ENCODE measurements at places on chromosomes 6 and 20.

- DNase-seq = no peak
These were observed 40.2 kb downstream of the BTBD3 start for GRCh38 chr20:11957911-11958310.

DNA sequence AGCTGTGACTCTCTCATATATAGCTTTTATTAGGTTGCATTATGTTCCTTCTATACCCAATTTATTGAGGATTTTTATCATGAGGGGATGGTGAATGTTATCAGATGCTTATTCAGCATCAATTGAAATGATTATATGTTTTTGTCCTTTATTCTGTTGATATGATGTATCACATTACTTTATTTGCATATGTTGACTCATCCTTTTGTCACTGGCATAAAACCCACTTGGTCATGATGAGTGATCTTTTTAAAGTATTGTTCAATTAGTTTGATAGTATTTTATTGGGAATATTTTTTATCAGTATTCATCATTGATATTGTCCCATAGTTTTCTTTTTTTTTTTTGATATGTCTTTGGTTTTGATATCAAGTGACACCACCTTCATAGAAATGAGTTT, 529.9 kb downstream of the MMUT start:
- no peak for DNase-seq

- DNase-seq = no peak
These were observed 101.7 kb upstream of the SASH1 start for GRCh38 chr6:148240861-148241477.

- DNase-seq = no peak
These were observed 247.8 kb upstream of the ZFP64 start for GRCh38 chr20:52439375-52439774.

DNA sequence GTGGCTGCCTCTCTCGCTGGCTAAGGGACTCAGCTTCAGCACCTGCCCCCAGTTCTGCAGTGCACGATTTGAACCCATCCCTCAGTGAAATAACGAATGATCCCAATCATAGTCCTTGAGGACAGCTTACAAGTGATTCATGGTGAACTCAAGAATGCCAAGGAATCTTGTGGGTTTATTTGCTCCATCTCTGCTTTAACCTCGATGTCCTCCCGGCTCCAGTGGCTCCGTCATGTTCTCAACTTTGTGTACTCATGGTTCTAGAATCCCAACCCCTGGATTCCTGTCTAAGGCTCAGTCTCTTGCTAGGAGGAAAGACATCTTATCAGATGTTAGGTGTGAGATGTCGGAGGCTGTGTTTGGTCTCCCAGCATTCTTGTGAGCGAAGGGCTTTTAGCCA, 29.0 kb upstream of the GTSF1L start:
- no peak for DNase-seq

DNA sequence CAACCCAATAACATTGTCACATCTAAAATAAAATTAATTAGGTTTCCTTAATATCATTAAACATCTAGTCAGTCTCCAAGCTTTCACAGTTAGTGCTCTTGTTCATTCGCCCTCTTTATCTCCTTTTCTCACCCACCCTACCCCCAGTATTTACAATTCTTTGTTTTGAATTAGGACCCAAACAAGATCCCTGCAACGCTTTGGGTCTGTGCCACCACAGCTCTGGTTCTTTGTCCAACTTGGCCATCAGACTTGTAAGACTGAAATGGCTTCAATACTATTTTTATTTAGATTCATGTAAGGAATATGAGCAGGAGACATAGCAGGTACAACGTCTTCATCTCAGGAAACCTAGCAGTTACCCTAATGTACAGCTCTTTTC, 276.5 kb downstream of the CDKAL1 start:
- DNase-seq = no peak

DNA sequence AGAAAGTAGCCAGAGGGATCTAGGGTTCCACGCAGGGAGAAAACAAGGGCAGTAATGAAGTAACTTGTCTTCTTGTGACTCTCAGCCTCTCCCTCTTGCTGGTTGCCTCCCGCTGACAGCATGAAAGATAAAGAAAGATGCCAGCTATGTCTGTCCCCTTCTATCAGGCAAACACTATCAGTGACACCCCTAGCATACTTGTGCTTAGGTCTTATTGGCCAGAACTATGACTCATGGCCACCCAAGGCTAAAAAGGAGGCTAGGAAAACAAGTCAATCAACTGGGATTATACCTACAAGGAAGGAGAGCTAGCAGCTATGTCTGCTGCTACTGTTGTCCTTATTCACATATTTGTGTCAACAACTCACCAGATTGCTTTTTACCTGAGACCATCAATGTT, 206.8 kb upstream of the SOX4 start:
- no peak for DNase-seq

- DNase-seq = peak; percentile 74
These were observed 108.7 kb downstream of the NCOA3 start for GRCh38 chr20:47610247-47610944.

DNA sequence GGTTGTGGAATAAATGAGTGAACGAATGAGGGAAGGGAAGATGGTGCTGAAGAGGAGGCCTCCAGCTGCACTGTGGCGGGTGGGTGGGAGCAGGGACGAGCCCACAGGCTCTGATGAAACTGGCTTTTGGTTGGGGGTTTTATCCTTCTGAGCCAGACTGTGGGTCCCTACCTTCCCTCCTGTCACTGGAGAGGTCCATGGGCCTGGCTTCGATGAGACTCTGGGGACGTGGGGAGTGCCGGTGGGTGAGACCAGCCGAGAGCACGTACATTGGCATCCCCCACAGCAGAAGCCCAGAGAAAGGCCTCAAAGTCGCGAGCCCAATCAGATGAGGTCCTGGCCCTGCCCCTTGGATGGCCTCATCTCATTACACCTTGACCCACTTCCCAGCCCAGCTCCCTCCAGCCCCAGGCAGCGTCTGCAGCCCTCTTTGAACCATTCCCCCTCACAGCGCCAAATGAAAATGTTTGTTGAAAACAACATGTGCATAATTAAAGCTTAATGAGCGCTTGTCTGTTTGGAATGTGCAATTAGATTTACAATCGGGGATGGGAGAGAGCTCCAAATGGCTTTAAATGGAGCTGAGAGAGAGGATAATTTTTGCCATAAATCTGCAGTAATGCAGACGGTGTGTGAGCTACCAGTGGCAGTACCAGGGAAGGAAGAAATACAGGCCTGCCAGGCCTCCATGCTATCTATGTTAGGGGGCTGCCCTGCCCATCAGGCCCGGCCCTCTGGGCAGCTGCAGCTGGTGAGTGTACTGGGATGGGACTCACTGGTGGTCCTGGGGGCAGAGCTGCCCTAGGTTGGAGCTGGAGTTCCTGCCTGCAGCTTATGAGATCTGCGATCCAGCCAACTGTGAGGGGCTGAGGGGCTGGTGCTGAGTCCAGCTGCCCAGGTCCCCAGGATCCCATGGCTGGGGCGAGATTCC, 47.2 kb downstream of the TOX2 start:
- no peak for DNase-seq

DNA sequence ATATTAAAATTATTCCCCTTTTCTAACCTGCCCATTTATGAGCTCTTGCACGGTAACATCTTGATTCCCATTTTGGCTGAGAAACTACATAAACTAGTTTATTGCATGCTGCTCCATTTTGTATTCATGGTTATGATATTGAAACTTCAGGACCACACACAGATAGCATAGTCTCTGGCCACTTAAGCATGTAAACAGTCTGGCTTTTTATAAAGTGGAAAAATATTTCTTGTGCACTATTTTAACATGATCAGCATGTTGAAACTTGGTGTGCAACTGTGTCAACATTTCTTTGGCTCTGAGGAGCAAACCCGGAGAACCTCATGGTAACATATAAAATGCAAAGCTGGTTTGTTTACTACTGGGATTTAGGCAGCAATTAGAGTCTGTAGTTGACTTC, 70.7 kb downstream of the SLX4IP start:
- no peak for DNase-seq

DNA sequence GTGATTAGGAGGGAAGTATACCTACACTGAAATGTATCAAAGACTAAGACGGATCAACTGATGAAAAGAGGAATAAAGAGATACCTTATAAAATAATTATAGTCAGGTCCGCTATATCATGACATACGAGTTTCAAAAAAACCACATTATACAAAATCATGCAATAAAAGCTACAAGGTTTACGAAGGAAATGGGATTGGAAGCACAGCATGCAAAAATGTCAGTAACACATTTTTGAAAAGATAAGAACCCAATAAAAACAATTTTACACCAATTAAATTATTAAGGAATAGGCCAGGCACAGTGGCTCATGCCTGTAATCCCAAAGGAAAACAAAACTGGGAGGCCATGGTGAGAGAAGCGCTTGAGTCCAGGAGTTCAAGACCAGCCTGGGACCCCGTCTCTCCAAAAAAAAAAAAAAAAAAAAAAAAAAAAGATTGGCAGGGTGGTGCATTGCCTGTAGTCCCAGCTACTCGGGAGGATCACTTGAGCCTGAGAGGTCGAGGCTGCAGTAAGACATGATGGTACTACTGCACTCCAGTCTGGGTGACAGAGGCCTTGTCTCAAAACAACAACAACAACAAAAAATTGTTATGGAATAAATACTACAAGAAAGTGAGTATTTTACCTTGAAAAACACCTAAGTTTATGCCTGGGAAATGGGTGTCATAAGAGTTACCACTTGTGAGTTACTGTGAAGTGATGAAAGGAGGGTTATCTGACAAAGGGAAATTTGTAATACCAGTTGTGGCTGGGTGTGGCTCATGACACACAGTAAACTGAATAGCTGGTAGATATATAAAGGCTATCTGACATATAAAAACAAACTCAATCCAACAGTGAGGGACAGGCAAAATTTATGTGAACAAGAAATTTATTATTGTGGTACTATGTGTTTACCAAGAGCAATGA, 45.2 kb downstream of the RANBP9 start:
- no peak for DNase-seq

DNA sequence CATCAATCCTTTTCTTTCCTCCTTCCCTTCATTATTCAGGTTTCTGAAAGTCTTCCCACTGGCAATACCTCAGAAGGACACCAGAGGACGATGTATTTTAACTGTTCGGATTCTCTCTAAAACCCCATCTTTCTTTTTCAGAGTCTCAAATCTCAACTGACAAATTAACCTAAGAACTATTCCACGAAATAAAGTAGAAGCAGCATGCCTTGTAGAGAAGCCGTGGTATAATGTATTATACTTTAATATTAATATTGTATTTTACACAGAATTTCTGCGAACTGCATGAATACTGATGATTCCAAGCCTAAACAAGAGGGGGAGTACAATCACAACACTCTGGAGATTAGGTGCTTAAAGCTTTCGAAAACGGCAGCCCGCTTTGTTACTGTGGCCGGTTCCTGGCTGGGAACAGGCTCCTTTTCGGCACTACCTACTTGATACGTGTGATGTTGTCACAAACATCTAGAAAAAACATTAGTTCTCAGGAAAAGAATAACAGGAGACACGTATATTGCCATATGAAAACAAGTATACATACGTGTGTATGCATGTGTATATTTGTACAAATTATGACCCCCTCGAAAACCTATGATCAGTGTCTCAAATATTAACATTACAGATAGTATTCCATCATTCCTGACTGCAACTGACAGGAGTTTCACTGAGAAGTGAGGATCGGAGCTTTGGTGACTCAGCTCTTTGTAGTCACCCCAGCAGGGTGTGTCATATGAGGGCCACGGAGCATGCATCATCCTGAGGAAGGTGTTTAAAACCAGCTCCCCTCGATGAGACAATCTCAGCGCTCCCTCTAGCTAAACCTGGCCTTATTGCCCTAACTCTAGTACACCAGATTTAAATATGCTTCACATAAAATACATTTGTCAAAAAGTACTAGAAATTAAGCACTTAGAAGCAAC, 319.7 kb upstream of the TCF21 start:
- peak; percentile 5 for DNase-seq

DNA sequence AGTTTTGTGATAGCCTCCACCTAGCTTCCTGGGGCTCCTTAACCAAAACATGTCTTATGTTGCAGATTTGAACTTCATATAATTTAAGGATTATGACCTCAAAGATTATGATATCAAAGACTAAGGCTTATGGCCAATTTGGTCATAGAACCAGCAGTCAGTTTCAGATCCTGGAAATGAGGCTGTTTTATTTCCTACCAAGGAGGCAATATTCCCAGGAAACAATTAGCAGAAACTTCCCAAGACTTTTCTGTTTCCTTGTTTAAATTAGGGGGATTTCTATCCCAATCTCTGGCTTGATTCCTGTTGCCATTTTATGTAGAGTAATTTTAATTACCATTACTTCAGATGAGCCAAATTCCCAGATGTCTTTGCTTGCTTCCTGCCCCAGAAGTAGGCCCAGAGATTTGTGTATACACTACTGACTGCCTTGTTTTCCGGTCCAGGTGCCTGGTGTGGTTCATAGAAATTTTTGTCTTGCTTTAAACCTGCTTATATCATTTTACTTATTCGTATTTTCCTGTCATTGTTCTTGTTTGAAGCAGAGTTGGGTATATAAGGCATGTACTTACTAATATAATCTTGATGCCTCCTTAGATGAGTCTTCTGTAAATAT, 119.2 kb upstream of the TMEM170B start:
- no peak for DNase-seq

- no peak for DNase-seq
These were observed 143.2 kb upstream of the ZNF217 start for GRCh38 chr20:53736757-53737395.

DNA sequence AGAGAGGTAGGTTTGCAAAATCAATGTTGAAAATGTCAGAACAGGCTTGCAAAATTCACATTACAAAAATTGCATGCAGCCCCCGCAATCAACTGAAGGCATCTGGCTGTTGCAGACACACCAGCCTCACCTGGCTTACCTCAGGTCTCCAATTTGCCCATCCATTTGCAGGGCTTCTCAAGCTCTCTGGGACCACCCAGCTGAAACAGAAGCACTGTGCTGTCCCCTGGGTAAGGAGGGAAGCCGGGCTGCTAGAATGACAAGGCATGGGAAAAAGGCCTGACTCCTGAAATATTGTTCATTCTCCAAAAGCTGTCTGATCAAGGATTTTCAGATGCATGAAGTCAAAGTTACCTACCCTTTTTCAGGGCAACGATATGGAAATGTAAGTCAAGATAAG, 52.6 kb upstream of the CD93 start:
- DNase-seq = no peak

DNA sequence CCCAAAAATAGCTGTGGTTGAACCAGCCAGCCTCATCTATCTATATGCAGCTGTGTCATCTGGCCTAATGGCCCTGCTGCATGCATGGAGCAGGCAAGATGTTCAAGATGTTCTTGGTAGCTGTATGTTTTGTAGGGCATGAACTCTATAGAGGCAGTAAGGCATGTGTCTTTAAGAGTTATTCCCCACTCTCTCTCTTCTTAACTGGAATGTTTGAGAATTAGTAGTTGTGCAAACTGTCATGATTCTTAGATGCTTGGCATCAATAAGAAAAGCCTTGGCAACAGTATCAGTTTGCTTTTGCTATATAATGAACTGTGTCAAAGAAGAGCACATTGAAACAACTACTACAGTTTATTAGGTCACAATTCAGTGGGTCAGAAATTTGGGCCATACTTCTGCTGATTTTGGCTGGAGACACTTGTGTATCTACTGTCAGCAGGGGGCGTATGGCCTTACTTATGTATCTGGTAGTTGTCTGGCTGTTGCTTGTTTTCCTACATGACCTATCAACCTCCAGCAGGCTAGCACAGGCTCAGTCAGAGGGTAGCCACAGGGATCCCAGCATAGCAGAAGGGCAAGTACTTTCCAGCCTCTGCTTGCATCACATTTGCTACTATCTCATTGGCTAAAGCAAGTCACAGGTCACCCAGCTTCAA, 56.1 kb upstream of the LAMP5 start:
- no peak for DNase-seq
